ENCODE measurements at places on chromosomes 5 and 9. TPM values are rescaled to one million over a fixed set of nuclear protein-coding genes. Genes with fewer than 3 reads are reported as not detected.

The ANKRD31 gene
- 1.5 TPM for total RNA-seq

The PCDHB2 gene
- not detected for total RNA-seq

- no peak overlapping the region for H3K27ac ChIP-seq
- no peak for DNase-seq
- H3K36me3 ChIP-seq, result no peaks in the 10 kb centered on the region
- H3K4me3 ChIP-seq, result no peak overlapping the region
Observed at GRCh38 chr5:160359816-160360215, 10.6 kb downstream of the C1QTNF2 start.

DNA sequence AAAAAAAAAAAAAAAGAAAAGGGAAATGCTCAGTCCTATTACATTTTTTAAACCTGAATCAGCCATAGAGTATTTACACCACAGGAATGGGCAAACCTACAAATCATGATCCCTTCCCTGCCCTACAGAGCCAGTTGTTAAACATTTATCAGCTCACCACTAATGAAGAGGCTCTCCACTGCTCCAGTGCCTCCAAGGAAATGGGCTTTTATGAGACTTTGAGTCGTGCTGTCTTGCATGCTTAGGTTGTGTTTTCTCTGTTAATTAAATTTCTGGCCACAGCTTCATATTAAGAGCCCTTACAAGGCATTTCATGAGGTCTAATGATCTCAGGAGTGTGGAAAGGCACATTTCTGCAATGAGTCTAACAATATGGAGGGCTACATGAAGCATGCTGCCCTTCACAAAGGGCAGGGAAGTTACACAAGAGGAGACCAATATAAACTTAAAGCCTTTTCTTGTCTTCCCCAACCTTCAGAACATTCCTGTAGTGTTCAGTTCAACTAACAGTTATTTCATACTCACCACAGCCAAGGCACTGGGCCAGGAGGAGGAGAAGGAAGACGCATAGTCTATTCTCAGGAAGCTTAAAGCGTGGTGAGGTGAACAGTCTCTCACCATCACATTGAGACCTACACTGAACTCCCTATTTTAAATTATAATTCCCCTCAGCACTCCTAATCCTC, 140.1 kb upstream of the ABCA1 start:
- peaks cover 27% of the 10 kb centered on the region for H3K4me1 ChIP-seq
- H3K4me3 ChIP-seq, result no peak overlapping the region
- H3K27me3 ChIP-seq, result no peaks in the 10 kb centered on the region
- H3K36me3 ChIP-seq, result peaks cover 8% of the 10 kb centered on the region
- no peak for DNase-seq

DNA sequence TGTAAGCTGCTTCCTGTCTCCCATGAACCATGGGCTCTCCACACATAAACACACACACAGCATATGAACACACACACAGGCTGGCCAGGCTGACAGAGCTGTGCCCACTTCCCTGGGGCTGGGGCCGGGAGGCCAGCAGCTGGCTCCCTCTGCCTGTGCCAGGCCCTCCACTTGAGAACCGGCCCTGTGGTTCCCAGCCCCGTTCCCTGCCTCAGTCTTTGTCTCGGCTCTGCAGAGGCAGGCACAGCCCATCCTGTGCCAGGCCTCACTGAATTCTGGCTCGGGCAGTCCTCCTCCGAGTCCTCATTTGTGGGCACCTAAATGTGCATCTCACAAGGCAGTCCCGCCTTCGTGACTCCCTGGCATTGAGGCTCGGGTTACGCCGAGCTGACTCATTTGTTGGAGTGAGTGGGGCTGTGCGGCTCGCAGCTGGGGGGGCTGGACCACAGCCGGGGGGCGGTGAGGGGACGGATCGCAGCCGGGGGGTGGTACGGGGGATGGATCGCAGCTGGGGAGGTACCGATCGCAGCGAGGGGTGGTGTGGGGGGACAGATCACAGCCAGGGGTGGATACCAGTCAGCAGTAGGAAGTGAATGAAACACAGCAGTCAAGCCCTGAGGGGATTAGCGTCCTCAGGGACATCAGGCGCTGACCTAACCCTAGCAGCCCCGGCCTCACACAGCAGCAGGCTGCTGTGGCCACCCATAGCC, 72.3 kb downstream of the PSMB7 start:
- H3K4me3 ChIP-seq, result no peak overlapping the region
- DNase-seq, result no peak
- H3K4me1 ChIP-seq, result no peaks in the 10 kb centered on the region
- no peaks in the 10 kb centered on the region for H3K27me3 ChIP-seq
- H3K36me3 ChIP-seq, result peaks cover 46% of the 10 kb centered on the region
- no peak overlapping the region for H3K27ac ChIP-seq

DNA sequence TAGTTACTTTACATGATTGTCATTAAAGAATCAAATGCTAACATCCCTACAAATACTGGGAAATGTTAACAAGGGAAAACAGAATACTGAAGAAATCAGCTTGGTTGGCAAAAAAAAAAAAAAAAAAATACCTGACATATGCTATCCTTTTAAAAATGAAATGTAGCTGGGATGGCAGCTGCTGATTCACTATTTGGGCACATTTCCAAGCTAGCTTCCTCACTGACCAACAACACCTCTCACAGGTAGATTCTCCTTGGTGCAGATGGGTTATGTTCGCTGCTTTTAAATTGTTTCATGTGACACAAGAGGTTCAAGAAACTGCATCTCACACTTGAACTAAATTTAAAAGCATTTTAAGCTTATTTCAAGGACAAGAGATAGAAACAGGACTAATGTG, 6.1 kb upstream of the PRUNE2 start:
- H3K27ac ChIP-seq, result no peak overlapping the region
- no peak for DNase-seq
- H3K36me3 ChIP-seq, result no peaks in the 10 kb centered on the region
- H3K4me1 ChIP-seq, result no peaks in the 10 kb centered on the region
- no peak overlapping the region for H3K4me3 ChIP-seq
- peaks cover 64% of the 10 kb centered on the region for H3K27me3 ChIP-seq
